Left ventricle myocardium inferior (tissue), 1 donor: ENCODE measurements at places on chromosomes 6 and 20. TPM values are rescaled to one million over a fixed set of nuclear protein-coding genes. Genes with fewer than 3 reads are reported as not detected.

The TCFL5 gene
- 6.6 TPM for total RNA-seq

The FNDC11 gene
- 0.14 TPM for total RNA-seq

The SEMG1 gene
- total RNA-seq = not detected

The SCGN gene
- total RNA-seq = 1.6 TPM

The MROH8 gene
- 3.6 TPM for total RNA-seq

The NHSL1 gene
- 44.7 TPM for total RNA-seq

The ASIP gene
- 32.6 TPM for total RNA-seq

The C20orf141 gene
- total RNA-seq = not detected

The CCN6 gene
- not detected for total RNA-seq

GRCh38 chr6:43798688-43799444, 28.9 kb downstream of the VEGFA start:
- DNase-seq = peak; percentile 60

GRCh38 chr6:15378272-15378671, 132.4 kb downstream of the JARID2 start:
- DNase-seq = no peak

DNA sequence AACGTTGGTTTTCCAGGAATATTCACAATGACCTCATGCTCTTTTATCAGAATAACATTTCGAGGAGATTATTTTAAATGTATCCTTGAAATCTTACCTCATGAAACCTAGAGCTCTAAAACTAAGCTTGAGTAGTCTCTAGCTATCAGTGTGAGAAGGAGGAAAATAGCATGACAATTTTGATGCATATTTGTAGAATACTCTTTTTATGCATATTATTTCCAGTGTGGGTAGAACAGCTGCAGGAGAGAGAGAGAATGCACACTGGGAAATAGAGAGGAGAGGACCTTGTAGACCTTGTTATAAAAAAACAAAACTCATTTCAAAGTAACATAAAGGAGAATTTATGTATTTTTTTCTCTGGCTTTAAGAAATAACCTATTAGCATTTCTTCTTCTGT, 71.1 kb upstream of the VGLL2 start:
- no peak for DNase-seq

- DNase-seq = no peak
Observed at GRCh38 chr6:62891065-62891647, 320.1 kb upstream of the FKBP1C start.

- DNase-seq = peak; percentile 28
Observed at GRCh38 chr6:158047127-158047518, 65.5 kb downstream of the SYNJ2 start.

GRCh38 chr6:10599046-10599445, 77.9 kb downstream of the GCNT2 start:
- no peak for DNase-seq

DNA sequence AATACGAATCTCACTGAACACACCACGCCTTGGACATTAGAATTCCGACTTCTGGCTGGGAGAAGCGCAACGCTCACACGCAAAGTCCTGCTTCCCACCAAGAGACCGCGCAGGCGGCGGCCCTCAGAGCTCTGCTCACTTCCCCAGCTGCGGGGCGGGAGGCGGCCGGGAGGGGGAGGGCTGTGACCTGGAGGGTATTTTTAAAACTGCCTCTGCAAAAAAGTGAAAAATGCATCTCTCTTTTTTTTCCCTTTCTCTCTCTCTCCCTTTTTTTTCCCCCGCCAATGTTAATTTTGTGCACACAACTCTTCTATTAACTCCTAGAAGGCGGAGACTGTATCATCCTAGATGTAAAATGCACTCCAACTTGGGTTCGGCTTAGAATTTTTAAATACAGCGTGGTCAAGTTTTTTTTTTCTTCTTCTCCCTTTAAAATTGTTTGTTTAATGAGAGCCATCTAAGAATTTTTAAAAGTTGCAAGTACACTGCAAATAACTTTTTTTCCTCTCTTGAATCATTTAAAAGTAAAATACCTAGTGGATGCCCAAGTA, 66.4 kb downstream of the STX11 start:
- DNase-seq = no peak

DNA sequence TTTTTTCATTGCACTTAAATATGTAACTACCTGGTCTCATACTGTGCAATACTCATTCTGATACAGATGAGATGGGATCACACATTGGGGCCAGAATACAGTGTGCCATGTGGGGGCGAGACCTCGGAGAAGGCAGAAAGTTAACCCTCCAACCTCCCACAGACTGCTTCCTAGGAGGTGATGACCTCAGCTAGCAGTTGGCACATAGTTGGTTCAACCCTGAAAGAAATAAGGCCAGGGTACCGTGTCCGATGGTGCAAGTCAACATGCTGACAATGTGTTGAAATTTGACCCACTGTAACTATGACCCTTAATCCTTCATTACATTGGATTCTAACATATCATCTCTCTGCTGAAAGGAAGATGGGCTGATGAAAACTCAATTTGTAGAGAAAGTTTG, 61.9 kb downstream of the GJA10 start:
- DNase-seq = no peak

- no peak for DNase-seq
Observed at GRCh38 chr6:95078457-95078856, 498.9 kb upstream of the MANEA start.

GRCh38 chr6:72466971-72467566, 154.8 kb upstream of the KCNQ5 start:
- DNase-seq = no peak
